ENCODE measurements at places on chromosomes 2 and 18.
A peak's percentile ranks its signal among the peaks of the same experiment; 100 is the strongest.

- H3K27ac ChIP-seq = peak overlapping the region; percentile 77
- H3K4me1 ChIP-seq = peaks cover 22% of the 10 kb centered on the region
- DNase-seq = no peak
- H3K36me3 ChIP-seq = no peaks in the 10 kb centered on the region
Observed at GRCh38 chr2:84904717-84905174, 710 bp upstream of the TMSB10 start.

- H3K27me3 ChIP-seq = no peaks in the 10 kb centered on the region
- H3K4me3 ChIP-seq = no peak overlapping the region
- no peak overlapping the region for H3K27ac ChIP-seq
- H3K4me1 ChIP-seq = no peaks in the 10 kb centered on the region
- DNase-seq = no peak
Observed at GRCh38 chr2:237885111-237885930, 25.9 kb downstream of the RAMP1 start.

DNA sequence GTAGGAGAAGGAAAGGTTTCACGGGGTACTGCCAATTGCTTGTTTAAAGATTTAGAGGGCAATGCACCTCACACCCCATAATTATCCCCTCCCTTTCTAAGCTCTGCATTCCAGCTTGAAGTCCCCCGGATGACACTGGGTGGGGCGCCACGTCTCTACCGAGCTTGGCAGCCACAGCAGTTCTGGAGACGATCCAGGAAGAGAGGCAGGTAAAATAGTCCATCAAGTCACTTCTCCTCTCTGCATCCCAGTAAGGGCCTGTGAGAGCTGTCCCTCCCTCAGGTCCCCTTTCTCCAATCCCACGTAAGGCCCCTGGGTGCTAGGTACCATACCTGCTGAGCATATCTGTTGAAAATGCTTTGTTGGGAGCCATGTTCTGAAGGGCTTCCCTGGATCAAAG lies 65.7 kb downstream of the CAPN13 start:
- no peaks in the 10 kb centered on the region for H3K4me1 ChIP-seq
- DNase-seq = no peak
- no peak overlapping the region for H3K27ac ChIP-seq
- no peak overlapping the region for H3K4me3 ChIP-seq

GRCh38 chr2:156346731-156347130 lies 14.2 kb upstream of the NR4A2 start:
- no peaks in the 10 kb centered on the region for H3K27me3 ChIP-seq
- H3K4me1 ChIP-seq = no peaks in the 10 kb centered on the region
- no peaks in the 10 kb centered on the region for H3K36me3 ChIP-seq
- H3K27ac ChIP-seq = no peak overlapping the region

DNA sequence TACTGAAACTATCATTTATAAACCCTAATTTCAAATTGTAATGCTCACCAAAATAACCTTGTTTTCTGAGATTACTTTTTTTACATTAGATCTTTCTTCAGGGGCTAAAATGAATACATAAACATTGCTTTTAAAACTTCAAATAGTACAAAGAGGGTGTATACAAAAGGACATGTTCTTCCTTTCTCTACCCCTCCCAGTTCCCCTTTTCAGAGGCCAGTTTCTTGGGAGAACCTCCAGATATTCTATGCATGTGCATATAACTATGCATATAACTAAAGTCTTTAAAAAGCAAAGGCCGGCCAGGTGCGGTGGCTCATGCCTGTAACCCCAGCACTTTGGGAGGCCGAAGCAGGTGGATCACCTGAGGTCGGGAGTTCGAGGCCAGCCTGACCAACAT lies 10.6 kb upstream of the FAM117B start:
- H3K27ac ChIP-seq = no peak overlapping the region
- peaks cover 3% of the 10 kb centered on the region for H3K4me1 ChIP-seq
- no peaks in the 10 kb centered on the region for H3K27me3 ChIP-seq
- no peaks in the 10 kb centered on the region for H3K36me3 ChIP-seq
- DNase-seq = no peak
- H3K4me3 ChIP-seq = no peak overlapping the region

DNA sequence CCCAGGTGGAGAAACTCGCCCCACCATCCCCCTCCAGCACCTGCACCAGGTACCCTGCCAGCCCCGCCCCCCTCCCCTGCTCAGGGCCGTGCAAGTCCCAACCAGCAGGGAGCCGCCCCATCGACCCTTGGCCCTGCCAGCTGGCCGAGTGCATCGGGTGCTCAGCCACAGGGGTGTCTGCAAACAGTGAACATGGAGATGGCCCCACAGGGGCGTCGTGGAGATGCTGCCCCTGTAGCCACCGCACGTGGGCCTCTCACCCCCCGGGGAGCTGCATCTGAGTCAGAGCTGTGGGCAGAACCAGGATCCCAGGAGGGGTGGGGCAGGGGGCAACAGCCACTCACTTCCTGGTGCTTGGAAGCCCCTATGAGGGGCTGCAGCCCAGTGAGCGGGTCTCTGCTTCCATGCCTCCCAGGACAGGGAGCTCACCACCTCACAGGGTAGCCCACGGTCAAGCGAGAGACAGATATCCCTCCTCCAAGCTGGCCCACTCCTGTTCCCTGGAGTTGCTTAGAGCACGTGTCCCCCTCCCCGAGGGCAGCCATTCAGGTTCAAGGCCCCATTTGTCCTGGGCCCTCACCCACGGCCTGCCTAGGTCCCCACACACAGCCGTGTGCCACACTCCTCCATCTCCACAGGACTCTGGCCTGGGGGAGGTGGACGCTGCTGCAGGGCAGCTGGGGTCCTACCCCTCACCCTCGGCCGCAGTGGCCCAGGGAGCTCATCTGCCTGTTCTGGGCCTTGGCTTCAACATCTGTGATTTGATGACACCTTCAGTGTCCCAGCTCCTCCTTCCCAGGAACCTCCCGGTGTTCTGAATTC lies 1.1 kb upstream of the MAB21L4 start:
- H3K36me3 ChIP-seq = no peaks in the 10 kb centered on the region
- H3K4me3 ChIP-seq = no peak overlapping the region
- no peaks in the 10 kb centered on the region for H3K27me3 ChIP-seq
- no peak overlapping the region for H3K27ac ChIP-seq
- no peak for DNase-seq

GRCh38 chr2:188993247-188993646 lies 19.1 kb downstream of the COL3A1 start:
- no peaks in the 10 kb centered on the region for H3K36me3 ChIP-seq
- H3K4me1 ChIP-seq = no peaks in the 10 kb centered on the region
- DNase-seq = no peak
- H3K27ac ChIP-seq = no peak overlapping the region

GRCh38 chr2:111897924-111898702 lies at the start of gene MERTK:
Gene MERTK, plus strand, starts transcription at chr2:111898607. Its CDS starts 129 bp downstream, at chr2:111898736.
- H3K4me3 ChIP-seq = peak within 1 kb of the TSS; percentile 82
- no peaks in the 10 kb centered on the region for H3K36me3 ChIP-seq
- no peak within 1 kb of the TSS for H3K27ac ChIP-seq

DNA sequence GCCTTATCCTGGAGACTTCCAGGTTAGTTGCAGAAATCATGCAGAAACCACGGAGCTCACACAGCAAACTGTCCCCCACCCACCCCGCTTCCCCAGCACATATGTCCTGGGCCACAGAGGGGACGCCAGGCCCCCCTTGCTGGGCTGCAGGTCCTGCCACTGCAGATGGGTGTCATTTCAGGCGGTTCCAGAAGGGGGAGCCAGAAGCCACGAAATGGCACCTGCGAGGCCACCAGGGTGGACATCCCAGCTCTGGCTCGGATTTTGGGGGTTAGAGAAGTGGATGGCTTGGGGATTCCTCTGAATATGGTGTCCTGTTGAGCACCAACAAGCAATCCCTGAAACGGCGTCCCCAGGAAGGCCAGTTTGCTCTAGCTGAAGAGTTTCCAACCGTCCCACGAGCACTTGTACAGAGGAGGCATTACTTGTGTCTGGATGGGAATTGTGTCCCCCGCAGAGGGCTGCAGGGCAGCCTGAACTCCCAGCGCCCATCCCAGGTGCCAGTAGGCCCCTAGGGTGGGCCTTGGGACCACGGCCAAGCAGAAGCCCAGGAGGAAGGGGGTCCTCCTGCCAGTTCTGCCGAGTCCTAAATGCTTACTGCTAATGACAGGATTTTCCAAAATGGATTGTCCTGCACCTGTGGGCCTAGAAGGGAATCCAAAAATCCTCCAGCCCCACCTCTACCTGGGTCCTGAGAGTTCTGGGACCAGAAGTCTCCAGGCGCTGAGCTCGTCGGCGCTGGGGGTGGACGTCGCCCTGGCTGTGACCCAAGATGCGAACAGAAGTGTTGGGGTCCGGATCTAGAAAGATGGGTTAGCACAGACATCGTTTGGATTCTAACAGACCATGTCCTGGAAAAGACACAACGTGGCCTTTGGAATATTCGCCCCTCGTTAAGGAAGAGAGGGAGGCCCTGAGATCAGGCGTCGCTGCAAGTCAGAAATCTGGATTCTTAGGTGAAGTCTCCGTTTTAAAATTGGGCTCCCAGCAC lies 14.6 kb upstream of the NFATC1 start:
- H3K4me1 ChIP-seq = peaks cover 3% of the 10 kb centered on the region
- H3K36me3 ChIP-seq = peaks cover 18% of the 10 kb centered on the region
- peak; percentile 56 for DNase-seq
- H3K27me3 ChIP-seq = no peaks in the 10 kb centered on the region

DNA sequence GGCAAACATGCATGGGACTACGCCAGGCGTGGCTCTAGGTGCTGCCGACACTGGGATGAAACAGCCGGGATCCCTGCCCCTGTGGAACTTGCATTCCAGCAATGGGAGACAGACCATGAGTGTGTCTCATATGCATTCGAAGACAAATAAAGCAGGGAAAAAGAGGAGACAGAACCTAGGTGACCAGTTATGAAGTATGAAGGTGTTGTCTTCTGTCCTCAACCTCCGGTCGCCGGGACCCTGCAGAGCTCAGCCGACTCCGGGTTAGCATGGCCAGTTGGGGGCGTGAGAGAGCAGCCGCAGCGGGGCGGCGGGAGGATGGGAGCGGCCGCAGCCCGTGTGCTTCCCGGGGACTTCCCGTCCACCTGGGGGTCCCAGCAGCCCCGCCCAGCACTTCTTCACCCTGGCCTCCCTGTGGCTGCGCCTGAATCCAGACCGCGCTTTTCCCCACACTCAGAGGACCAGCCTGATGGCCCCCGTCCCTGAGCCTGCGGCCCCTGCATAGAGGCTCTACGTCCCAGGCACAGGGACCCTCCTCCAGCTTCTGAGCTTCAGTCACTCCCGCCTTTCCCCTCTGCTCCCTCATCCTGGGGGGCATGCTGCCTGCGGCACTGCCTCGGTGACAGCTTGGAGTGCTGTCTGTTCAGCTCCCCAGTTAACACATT lies 11.4 kb downstream of the ID2 start:
- H3K4me1 ChIP-seq = no peaks in the 10 kb centered on the region
- H3K27me3 ChIP-seq = no peaks in the 10 kb centered on the region
- no peaks in the 10 kb centered on the region for H3K36me3 ChIP-seq
- no peak overlapping the region for H3K27ac ChIP-seq
- no peak for DNase-seq

GRCh38 chr2:228652366-228652765 lies 470.9 kb upstream of the SPHKAP start:
- no peaks in the 10 kb centered on the region for H3K27me3 ChIP-seq
- no peak overlapping the region for H3K27ac ChIP-seq

DNA sequence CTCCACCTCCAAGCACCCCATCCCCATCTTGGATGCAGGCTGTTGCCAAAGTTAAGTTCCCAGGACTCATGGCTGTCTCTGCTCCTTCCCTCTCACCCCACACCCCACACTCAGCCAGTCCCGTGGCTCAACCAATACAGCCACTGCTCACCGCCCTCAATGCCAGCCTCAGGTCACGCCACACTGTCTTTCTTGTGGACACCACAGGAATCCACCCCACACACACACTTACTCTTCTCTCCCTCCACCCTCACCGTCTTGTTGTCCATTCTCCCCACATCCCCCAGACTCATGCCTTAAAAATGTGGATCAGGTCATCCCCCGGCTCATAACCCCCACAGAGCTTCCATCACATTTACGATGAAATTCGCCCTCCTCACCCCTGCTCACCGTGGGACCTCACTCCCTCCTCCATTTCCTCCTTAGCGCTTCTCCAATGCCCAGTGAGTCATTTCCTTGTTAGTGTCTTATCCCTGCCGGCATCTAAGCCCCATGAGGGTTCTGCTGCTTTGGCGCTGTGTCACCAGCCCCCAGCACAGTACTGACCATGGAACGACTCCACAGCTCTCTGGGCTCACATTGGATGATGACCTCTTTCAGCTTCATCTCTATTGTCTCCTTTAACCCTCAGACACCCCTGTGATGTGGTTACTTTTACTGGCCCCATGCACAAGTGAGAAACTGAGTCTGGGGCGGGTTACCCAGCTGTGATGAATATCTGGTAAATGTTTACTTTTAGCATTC lies 13.8 kb downstream of the MLPH start:
- no peaks in the 10 kb centered on the region for H3K36me3 ChIP-seq
- no peak for DNase-seq
- H3K4me1 ChIP-seq = no peaks in the 10 kb centered on the region
- H3K27ac ChIP-seq = no peak overlapping the region
- peaks cover 6% of the 10 kb centered on the region for H3K27me3 ChIP-seq

DNA sequence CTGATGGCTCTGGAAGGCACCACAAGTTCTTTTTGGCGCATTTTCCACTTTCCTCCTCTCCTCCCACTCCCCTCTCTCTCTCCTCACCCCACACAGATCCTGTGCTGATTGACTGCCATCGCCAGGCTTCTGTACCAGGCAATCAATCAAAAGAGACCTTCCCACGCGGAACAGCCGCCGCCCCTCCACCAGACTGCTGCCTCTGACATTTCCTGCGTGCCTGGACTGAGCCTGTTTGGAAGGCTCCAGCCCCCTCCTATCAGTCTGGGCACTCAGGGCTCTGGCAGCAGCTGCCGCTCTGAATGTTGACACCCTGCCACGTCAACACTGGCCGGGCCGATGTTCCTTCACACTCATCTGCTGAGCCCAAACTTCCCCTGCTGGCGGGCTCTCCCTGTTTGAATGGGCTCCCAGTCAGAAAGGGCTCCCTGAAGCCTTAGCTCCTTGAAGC lies 467.7 kb downstream of the EPHA4 start:
- no peak overlapping the region for H3K4me3 ChIP-seq
- H3K27me3 ChIP-seq = no peaks in the 10 kb centered on the region
- no peaks in the 10 kb centered on the region for H3K36me3 ChIP-seq
- no peak for DNase-seq
- no peak overlapping the region for H3K27ac ChIP-seq
- H3K4me1 ChIP-seq = no peaks in the 10 kb centered on the region

GRCh38 chr2:237259201-237259600 lies 154.8 kb downstream of the COL6A3 start:
- H3K4me1 ChIP-seq = no peaks in the 10 kb centered on the region
- H3K4me3 ChIP-seq = no peak overlapping the region
- H3K27ac ChIP-seq = no peak overlapping the region
- H3K36me3 ChIP-seq = no peaks in the 10 kb centered on the region
- no peak for DNase-seq

GRCh38 chr2:215536510-215536909 lies 100.6 kb upstream of the FN1 start:
- no peak for DNase-seq
- no peaks in the 10 kb centered on the region for H3K36me3 ChIP-seq
- no peak overlapping the region for H3K27ac ChIP-seq
- no peak overlapping the region for H3K4me3 ChIP-seq

GRCh38 chr18:76859474-76860339 lies 37.4 kb downstream of the ZNF236 start:
- H3K36me3 ChIP-seq = peaks cover 25% of the 10 kb centered on the region
- peaks cover 5% of the 10 kb centered on the region for H3K4me1 ChIP-seq
- no peaks in the 10 kb centered on the region for H3K27me3 ChIP-seq
- no peak for DNase-seq
- no peak overlapping the region for H3K4me3 ChIP-seq
- no peak overlapping the region for H3K27ac ChIP-seq

All from effector memory CD4-positive, alpha-beta T cell (primary cell).